Vagina (tissue), 2 donors: ENCODE measurements at places on chromosomes 2 and 18.
A peak's percentile ranks its signal among the peaks of the same experiment; 100 is the strongest.

GRCh38 chr18:33114749-33115148 is 325.8 kb downstream of the CCDC178 start:
- DNase-seq: no peak
- no peak overlapping the region for H3K27ac ChIP-seq
- H3K4me3 ChIP-seq: no peak overlapping the region
- no peaks in the 10 kb centered on the region for H3K36me3 ChIP-seq
- no peaks in the 10 kb centered on the region for H3K27me3 ChIP-seq

- no peaks in the 10 kb centered on the region for H3K27me3 ChIP-seq
- peaks cover 3% of the 10 kb centered on the region for H3K36me3 ChIP-seq
- H3K27ac ChIP-seq: peak overlapping the region; percentile 94
- DNase-seq: no peak
- peaks cover 68% of the 10 kb centered on the region for H3K4me1 ChIP-seq
These were observed 4.4 kb downstream of the SMAD7 start for GRCh38 chr18:48946329-48946835.

DNA sequence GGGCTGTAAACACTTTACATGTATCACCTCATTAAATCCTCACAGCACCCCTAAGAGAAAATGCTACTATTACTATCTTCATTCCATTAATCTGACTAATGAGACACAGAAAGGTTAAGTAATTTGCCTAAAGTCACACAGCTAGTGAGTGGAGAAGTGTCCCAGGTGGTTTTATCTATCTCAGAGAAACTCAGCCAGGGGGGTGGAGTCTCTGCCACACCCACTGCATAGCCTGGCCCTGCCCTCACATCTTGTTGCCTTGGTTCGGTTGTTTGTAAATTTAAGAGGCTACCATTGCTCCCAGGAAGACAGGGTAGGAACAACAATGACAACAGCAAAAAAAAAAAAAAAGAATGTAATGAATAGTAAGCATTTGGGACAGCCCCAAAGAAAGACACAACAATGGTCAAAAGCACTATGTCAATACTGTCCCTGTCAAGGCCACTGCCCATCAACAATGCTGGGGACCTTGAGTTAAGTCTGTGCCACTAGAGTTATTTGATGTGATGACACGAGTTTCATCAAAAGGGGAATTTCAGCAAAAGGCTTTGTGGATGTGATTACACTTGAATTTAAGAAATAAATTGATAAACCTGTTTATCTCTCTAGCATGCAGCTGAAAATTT is 17.5 kb downstream of the CYRIA start:
- no peak overlapping the region for H3K4me3 ChIP-seq
- H3K27me3 ChIP-seq: no peaks in the 10 kb centered on the region
- H3K27ac ChIP-seq: no peak overlapping the region

GRCh38 chr2:46666044-46666679 is 186.8 kb downstream of the TMEM247 start:
- no peak overlapping the region for H3K4me3 ChIP-seq
- DNase-seq: no peak
- no peak overlapping the region for H3K27ac ChIP-seq
- H3K36me3 ChIP-seq: no peaks in the 10 kb centered on the region
